ENCODE measurements at places on chromosomes 13 and 19.

GRCh38 chr13:80802946-80803345 is 462.0 kb upstream of the SPRY2 start:
- no peak for DNase-seq

- peak; percentile 77 for DNase-seq
These were observed 18.5 kb downstream of the PTPRS start for GRCh38 chr19:5321851-5322681.

GRCh38 chr19:45884682-45885555 is 1.0 kb downstream of the IRF2BP1 start:
- DNase-seq: no peak

- DNase-seq: peak; percentile 21
These were observed 109.5 kb downstream of the DNAJC15 start for GRCh38 chr13:43132911-43133310.

DNA sequence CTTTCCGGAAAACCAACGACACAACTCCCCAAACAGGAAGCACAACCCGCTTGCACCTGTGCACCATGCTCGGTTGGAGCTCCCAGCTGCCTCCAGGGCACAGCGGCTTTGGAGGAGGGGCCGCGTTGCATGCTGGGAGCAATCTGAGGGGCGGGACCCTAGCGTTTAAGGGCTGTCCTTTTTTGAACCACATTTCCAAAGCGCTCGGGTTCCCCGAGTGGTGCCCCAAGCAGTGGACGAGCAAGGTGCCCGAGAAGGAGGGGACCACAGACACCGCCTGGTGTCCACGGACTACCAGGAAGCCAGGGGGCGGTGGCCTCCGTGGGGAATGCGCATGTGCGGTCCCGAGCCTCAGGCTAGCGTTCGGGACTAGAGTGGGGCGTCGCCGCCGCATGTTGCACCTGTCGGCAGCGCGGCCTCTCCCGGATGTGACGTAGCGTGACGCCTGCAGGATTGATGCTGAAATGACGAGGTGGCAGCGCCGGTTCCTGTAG is 11.9 kb upstream of the ZNF57 start:
- peak; percentile 49 for DNase-seq

DNA sequence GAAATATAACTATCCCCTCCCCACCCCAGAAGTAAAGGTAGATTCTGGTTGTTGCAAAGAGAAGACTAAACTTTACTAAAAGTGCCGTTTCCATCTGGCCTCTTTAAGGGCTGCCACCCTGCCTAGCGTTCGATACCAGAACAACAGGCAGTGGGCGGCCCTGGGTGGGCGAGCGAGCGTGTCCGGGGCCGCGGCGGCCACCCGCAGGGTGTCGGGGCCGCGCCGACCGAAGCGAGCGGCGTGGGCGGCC is 2.6 kb downstream of the FGF9 start:
- DNase-seq: no peak

- no peak for DNase-seq
These were observed 15.2 kb downstream of the TNNT1 start for GRCh38 chr19:55133639-55134444.

- no peak for DNase-seq
These were observed 31.8 kb upstream of the EHD2 start for GRCh38 chr19:47681388-47681787.

DNA sequence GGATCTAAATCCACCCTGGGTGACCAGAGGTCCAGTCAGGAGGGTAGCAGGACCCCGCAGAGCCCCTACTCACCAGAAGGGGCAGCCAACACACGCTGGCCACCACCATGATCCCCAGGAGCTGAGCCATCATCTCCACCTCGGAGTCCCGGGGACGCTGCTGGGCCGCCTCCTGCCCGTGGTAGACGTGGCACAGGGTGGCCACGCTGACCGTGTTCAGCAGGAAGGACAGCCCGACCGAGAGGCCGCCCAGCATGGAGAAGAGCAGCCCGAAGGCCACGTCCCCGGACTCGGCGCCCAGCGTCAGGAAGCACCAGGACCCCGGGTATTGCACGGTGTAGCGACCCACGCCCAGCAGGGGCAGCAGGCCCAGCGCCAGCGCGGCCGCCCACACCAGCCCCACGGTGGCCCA is 6.9 kb downstream of the TBXA2R start:
- no peak for DNase-seq

- no peak for DNase-seq
These were observed 341.2 kb upstream of the DACH1 start for GRCh38 chr13:72208112-72208645.

DNA sequence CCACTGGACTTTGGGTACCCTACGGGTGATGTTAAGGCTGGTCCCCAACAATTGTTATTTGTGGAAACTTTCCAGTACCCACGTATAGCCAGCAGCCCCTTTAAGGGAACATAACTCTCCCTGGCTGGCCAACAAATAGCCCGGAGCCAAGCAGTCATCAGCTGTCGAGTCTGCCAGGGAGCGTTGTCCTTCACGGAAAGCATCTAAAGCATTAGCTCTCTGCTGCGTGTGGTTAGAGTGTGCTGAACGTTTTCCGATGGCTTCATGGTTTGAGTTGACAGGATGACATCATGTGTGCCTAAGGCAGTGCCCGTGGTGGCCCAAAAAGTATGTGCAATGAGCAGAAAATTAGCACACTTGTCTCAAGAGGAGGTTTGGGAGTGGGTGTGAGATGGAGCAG is 3.3 kb upstream of the ZNF556 start:
- DNase-seq: no peak

GRCh38 chr19:1098177-1099051 is 3.2 kb upstream of the POLR2E start:
- DNase-seq: no peak

DNA sequence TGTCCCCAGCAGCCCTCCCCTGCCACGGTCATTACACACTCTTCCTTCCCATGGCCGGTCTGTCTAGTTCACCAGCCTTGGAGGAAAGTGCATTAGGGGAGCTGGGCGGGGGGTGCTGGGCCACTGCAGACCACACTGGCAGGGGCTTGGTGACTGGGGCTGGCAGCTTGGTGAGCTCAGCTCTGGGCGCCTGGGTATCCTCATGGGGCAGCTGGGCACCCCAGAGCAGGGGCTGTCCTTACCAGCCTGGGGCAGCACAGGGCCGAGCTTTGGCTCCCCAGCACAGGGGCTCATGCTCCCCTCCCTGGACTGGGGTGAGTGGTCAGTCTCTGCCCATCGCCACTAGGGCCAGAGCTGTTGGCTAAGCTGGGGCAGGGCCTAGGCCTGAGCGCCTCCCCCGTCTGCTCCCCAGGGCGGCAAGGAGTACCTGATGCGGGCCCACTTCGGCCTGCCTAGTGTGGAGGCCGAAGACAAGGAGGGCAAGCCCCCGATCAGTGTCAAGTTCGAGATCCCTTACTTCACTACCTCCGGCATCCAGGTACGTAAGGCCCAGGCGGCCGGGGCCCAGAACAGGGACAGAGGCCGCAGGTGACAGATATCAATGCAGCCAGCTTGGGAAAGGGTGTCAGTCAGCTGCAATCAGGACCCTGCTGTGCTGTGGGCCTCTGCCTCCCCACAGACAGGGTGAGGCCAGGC is 35.5 kb downstream of the AP1M1 start:
- DNase-seq: no peak

- no peak for DNase-seq
These were observed 11.7 kb upstream of the TRIM13 start for GRCh38 chr13:49985129-49985528.

DNA sequence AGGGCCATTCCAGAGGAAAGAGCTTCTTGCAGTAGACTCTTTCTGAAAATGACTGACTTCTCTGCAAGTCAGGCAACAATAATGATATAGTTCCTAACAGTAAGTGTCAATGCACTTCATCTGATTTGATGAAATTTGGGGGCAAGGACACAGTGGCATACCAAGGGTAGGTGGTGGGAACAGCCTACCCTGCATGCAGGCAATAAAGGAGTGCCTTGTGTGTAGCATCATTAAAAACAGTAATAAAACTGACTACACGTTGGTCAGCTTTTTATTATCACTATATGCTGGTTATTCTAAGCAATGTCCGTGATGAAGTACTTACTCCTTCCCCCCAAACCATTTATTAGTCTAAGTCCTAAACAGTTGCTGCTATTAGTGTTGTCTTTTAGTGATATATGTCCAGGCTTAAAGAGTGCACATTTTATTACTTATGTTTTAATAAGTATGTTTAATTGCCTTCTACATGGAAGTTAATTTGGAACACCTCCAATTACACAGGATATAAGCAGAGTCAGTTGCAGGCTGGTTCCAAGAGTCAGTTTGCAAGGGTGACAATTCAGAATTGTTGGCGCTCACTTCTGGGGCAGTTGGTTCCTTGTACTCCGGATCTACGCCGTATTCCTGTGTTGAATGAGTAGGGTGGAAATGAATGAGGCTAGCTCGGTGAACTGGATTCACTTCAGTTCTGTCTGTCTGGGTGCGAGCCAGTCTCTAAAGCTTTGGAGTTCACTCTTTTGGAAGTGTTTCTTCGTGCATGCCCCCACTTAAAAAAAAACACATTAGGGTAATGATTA is 84.0 kb downstream of the RGCC start:
- DNase-seq: no peak

GRCh38 chr13:65724226-65724625 is 1505.9 kb downstream of the PCDH9 start:
- no peak for DNase-seq

DNA sequence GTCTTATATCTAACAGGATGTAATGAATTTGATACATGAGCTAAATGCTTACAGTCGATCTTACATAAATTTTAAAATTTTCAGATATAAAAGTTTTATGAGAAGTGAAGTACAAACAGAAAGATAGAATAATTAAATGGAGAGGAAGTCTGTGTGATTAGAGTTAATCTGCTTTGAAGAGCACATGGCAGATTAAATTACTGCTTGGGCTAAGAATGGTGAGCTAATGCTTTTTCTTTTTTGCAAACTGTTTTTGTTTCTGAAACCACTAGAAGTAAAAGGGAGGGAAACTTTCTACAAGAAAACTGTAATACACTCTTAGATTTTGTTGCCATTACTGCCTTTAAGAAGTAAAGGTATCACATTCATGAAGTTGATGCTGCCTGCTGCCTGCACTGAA is 96.3 kb upstream of the SPRY2 start:
- DNase-seq: no peak

- DNase-seq: peak; percentile 25
These were observed at the start of gene ICAM5 for GRCh38 chr19:10289836-10290356. TSS of gene ICAM5 (plus strand) at chr19:10289952. CDS start at chr19:10290044, 92 bp downstream.

DNA sequence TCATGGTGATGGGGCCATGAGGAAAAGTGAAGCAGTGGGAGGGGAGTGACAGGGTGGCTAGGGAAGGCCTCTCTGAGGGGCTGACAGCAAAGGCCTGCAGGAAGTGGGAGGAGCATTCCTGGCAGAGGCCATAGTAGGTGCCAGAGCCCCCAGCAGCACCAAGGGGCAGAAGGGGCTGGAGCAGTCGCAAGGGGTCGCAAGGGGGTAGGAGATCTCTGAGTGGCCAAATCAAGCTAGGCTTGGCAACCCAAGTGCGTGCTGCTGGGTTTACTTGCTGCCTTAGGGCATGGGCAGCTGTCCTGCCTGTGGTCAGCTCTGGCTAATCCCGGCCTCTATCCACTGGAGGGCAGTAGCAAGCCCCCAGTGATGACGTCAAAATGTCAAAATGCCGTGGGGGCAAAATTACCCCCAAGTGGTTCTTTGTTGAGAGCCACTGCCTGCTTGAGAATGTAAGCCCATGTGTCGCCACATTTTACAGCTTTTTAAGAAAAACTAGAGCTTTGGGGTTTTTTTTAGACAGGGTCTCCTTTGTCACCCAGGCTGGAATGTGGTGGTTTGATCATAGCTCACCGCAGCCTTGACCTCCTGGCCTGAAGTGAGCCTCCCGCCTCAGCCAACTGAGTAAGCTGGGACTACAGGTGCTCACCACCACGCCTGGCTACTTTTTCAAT is 11.8 kb downstream of the CCDC97 start:
- no peak for DNase-seq

DNA sequence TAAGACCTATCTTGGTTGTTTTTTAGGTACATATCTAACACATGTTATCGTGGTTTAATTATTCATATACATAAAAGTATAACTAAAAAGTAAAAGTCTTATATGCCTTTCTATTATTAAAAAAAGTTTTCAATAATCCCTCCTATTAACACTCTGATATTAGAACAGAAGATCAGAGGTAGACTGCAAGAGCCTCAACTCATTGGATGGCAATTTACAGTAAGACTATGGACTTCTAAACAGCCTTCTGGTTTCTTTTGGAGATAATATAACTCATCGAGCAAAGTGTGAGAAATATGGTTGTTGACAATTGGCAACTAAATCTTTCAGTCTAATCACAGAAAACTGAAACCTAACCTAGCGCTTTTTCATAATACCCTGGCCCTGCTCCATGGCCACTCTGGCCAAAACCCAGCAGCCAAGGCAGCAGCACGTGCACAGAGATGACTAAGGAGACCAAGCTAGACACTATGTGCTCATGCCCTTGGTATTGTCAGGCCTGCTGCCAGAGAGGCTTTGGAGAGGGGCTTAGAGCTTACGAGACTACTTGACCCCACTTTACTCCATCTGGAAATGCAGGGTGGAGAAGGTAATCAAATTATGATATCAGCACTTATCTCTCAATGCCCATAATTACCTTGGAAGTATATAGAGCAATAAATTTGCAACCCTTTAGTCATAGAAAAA is 40.6 kb upstream of the EEF1AKMT1 start:
- no peak for DNase-seq

- no peak for DNase-seq
These were observed 93.9 kb upstream of the TDRD3 start for GRCh38 chr13:60303166-60303565.

GRCh38 chr13:46053162-46054012 is 841 bp upstream of the ZC3H13 start:
- DNase-seq: no peak

GRCh38 chr13:107459430-107459829 is 755.9 kb downstream of the LIG4 start:
- DNase-seq: no peak

- DNase-seq: no peak
These were observed 56.0 kb upstream of the IRS2 start for GRCh38 chr13:109842212-109842920.

DNA sequence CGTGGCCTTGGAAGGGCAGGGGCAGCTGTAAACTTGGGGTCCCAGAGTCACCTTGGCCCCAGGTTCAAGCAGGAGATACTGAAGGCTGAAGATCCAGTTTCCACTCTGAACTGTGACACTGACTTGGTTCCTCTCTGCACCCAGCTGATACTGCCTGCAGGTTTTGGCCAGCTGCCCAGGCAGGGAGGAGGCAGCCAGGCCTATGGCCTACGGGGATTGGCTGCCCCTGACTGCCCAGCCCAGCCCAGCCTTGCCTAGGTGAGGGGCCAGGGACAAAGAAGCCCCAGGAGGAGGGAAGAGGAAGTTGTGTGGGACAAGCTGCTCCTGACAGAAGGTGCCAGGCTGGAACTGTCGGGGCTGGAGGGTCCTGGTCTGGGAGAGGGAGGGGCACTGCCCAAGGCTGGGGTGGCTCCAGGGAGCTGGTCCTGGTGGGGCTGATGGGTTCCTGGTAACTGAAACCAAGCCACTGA is 51.7 kb upstream of the CYP4F8 start:
- DNase-seq: no peak

- no peak for DNase-seq
These were observed 15.5 kb upstream of the OLFM4 start for GRCh38 chr13:53013113-53013512.

GRCh38 chr13:41900918-41901317 is 60.0 kb downstream of the VWA8 start:
- no peak for DNase-seq

GRCh38 chr19:861756-862580 is 2.5 kb downstream of the CFD start:
- peak; percentile 83 for DNase-seq

GRCh38 chr19:1250437-1251260 is 2.3 kb downstream of the MIDN start:
- peak; percentile 57 for DNase-seq
